ENCODE measurements at places on chromosomes 16 and 17.

DNA sequence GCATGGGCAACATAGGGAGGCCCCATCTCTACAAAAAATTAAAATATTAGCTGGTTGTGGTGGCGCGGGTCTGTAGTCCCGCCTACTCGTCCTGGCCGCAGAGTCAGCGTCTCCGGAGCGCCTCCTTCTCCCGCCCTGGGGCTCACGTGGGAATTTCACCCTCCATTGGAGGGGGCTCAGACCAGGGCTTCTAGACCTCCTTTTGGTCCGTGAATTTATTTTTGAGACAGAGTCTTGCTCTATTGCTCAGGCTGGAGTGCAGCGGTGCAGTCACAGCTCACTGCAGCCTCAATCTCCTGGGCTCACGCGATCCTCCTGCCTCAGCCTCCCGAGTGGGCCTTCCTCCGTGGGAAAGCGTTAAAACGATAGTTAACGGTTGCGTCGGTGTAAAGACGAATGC lies 394 bp upstream of the NME4 start:
- no peak for DNase-seq

DNA sequence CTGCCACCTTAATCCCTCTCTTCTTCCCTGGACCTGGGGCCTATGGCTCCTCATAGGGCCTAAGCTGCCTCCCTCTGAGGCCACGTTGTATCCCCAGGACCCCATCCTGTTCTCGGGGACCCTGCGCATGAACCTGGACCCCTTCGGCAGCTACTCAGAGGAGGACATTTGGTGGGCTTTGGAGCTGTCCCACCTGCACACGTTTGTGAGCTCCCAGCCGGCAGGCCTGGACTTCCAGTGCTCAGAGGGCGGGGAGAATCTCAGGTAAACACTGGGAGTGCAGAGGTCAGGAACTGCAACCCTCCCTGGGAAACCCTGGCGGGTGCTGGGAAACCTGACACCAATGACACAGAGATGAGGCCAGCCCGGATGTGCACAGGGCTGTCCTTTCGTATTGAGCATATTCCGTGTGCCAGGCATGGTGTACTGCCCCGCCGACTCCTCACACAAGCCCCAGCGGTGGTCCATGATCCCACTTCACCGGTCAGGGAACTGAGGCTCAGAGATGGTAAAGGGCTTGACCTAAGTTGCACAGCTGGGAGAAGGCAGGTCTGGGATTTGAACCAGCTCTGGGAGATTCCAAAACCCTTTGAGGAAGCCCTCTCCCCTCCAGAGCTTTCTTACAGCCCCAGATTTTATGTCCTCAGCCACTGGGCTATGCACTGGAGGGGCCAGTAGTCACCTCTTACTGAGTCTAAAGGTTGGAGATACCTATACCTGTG lies 22.9 kb downstream of the ANKRD40 start:
- no peak for DNase-seq

DNA sequence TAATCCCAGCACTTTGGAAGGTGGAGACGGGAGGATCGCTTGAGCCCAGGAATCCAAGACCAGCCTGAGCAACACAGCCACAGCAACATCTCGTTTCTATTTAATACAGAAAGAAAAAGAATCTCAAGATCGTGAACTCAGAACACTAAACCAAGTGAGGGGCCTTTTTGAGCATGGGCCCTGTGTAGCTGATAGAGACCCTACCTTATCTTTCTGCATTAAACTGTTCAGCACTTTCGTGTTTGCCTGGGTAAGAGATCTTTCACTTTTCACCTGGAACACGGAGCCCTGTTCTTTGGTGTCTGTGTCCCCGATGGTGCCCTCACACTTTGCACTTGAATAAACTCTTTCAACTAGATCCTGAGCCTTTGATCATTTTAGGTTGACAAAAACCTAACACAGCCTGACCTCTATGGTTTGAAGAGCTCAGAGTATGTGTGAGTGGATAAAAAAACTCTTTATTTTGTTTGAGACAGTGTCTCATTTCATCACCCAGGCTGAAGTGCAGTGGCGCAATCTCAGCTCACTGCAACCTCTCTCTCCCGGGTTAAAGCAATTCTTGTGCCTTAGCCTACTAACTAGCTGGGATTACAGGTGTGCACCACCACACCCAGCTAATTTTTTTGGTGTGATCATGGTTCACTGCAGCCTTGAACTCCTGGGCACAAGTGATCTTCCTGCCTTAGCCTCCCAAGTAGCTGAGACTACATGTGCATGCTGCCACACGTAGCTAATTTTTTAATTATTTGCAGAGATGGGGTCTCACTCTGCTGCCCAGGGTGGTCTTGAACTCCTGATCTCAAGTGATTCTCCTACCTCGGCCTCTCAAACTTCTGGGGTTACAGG lies 83.8 kb upstream of the GRIN2A start:
- DNase-seq, result no peak

GRCh38 chr16:66267292-66268014 lies 99.0 kb upstream of the CDH5 start:
- DNase-seq, result no peak

DNA sequence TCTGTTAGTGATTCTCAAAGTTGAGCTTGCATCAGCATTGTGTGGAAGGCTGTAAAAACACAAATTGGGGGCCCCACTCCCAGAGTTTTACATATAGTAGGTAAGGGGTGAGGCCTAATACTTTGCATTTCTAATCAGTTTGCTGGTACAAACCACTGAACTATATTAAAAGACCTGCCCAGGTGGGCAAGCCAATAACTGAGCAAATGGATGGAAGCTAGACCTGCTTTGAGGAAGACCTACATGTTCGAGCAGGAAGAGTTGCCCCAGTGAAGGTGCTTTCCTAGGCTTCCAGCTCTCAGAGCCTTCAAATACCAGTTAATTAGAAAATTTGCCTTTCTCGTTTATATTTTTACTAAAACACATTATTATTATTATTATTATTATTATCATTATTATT lies 56.8 kb downstream of the OTOA start:
- no peak for DNase-seq

GRCh38 chr17:44191369-44191768 lies 4.6 kb downstream of the TMUB2 start:
- DNase-seq, result no peak

DNA sequence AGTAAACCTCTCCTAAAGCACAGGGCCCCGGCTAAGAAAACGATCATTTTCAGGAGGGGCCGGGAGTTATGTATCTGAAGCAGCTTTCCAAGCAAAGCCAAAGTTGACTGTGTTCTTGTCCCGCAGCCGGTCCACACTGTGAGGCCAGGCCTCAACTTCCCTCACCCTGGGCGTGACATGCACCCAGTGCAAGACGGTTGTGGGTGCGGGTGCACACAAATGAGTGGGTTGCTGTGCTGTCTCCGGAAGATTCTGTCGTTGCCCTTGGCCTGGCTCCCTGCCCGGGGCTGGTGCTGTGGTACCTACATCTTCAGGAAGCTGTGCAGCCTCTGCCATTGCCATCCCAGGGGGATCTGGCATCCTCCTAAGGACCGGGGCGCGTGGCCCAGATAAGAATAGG lies 16.6 kb downstream of the MLYCD start:
- DNase-seq, result no peak
